Central memory CD8-positive, alpha-beta T cell (primary cell): ENCODE measurements at places on chromosomes 4 and X.

DNA sequence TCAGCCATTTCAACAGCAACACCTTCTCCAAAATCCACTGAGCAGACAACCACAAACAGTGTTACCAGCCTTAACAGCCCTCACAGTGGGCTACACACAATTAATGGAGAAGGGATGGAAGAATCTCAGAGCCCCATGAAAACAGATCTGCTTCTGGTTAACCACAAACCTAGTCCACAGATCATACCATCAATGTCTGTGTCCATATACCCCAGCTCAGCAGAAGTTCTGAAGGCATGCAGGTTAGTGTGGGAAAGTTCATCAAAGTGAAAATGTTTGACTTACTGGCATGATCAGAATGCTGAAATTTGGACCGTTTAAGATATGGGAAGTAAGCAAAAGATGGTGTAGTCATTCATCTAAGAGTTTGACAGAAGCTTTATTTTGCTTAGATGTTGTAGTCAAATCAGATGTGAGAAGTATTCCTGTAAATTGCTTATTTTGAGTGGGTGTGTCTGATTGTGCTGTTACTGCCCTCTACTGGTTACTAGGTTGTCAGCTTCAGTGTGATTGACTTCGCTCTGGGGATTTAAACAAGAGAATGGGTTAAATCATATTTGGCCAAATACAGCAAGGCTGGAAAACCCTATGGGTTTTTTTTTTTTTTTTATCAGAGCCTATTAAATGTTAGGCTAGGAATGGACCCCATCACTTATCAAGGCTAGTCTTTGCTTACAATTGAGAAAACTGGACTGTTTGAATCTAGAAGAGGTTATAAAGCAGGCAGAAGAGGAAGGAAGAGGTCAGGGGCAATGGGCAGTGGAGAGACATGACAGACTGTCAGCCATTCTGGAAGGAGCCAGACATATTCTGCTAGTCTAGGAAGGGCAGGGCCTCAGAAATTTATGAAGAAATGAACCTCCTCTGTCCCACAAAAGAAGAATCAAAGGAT is 130.3 kb downstream of the DIPK2B start:
- no peak for DNase-seq

DNA sequence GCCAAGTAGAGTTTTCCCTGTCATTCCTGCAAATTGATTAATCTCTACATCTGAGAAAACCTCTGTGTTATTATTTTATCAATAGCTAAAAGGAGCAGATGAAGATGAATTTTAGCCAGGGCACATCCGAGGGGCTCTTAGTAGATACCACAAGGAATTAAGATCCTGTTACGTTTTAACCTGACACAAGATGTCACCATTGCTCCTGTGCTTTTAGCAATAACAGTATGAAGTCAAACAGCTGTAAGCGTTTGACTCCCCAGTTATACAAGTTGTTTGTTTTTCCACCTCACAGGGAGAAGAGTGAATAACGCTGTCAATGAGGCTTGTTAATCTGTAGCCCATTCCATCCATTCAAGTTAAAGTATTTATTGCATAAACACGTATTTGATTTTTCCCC is 76.0 kb upstream of the AP1S2 start:
- no peak for DNase-seq

- DNase-seq = no peak
Measured at GRCh38 chrX:100440006-100440405, 29.9 kb upstream of the PCDH19 start.

DNA sequence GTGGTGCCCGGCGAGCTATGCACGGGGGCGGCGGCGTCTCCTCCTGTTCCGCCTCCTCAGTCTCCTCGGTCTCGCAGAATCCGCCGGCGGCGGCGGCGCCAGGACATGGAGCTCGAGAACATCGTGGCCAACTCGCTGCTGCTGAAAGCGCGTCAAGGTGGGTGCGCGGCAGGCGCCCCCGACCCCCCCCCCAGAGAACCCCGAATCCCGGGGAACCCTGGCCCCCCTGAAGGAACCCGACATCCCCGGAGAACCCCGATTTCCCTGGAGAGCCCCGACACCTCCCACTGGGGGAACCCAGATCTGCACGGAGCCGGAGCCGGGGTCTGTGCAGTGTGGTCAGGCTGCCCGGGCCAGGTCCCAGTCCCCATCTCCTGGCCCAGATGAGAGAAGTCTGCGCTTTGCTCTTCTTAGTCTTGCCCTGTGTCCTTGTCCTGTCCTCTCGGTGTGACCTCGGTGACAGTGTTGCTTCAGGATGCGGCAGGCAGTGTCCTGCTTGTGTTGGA is 648 bp downstream of the GRK4 start:
- no peak for DNase-seq

GRCh38 chr4:2042947-2043395 is 16.2 kb upstream of the NAT8L start:
- DNase-seq = peak; percentile 10
